ENCODE measurements at places on chromosomes 16 and 17.

- no peak for DNase-seq
Observed at GRCh38 chr17:53543472-53543871, 279.3 kb upstream of the KIF2B start.

DNA sequence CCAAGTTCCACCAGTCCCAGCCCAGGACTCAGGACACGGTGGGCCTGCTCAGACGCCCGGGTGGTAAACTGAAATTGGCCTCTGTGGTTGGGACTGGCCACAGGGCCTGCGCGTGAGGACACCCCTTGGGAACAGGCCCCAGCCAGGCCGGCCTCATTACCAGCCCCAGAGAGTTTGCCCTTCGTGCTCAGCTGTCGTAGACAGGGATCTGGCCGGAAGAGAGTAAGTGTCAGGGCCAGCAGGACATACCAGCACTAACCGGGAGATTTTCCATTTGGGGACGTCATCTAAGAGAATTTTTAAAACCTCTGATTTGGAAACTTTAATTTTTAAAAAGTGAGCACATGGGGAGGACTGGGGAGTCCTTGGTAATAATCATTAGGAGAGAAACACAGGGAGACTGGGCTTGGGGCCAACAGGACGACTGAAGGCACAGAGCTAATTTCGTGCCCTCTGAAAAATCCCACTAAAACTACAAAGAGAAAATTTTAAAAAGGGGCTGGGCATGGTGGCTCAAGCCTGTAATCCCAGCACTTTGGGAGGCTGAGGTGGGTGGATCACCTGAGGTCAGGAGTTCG, 2.4 kb upstream of the RBFOX3 start:
- DNase-seq: no peak

- DNase-seq: no peak
Observed at GRCh38 chr17:14061666-14062560, 7.4 kb upstream of the COX10 start.

GRCh38 chr17:57084361-57084801, 665 bp upstream of the AKAP1 start:
- DNase-seq: no peak

DNA sequence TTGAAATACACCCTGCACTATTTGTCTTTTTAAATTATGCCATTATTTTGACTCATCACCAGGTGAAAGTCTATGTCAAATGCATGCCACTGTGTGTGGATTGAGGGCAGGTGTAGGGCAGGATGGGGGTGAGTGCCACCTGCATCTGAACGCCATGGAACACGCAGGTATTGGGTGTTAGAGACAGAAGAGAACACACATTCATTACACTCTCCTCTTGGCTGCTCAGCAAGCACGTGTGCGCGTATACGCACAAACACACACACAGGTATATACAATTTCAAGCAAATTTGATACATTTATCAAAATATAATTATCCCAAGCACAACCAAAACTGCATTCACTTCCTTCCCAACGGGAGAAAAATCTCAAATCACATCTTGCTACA, 268.9 kb downstream of the NTN1 start:
- no peak for DNase-seq

Data from effector CD8-positive, alpha-beta T cell (primary cell).